ENCODE measurements at places on chromosomes 13 and 19.

DNA sequence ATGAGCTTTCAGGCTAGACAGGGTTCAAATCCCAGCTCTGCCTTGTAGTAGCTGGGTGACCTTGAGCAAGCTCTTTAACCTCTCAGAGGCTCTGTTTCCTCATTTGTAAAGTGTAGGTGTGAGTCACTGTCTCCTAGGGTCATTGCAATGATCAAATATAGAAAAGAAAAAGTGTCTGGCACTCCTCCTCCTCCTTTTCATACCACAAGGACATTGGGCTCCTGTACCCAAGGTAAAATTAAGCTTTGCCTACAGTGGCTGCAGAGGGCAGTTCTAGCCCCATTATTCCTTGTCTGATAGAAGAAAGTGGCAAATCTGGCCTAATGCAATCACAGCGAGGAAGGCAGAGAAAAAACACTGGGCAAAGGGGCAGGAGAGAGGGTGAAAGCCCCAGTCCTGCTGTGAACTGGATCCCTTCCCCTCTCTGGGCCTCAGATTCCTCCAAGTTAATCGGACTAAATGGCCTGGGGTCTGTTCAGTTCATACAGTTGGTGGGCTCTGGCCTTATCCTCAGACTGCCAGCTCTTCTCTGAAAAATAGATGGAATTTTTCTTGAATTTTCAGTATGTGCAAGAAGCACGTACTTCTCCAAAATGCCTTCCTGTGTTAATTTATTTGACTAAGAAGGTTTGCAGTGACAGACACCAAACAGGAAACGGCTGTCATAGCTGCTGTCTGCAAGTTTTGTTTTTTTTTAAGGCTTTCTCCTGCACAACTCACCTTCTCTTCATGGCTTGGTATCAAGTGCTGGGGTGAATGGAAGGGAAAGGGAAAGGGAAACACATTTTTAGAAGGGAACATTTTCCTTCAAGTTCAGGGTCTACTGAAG is 35.3 kb downstream of the RGCC start:
- no peak for DNase-seq

GRCh38 chr19:46660008-46660517 is 919 bp downstream of the DACT3 start:
- DNase-seq: no peak

- no peak for DNase-seq
These were observed 578.2 kb upstream of the SLITRK6 start for GRCh38 chr13:86377451-86377850.

DNA sequence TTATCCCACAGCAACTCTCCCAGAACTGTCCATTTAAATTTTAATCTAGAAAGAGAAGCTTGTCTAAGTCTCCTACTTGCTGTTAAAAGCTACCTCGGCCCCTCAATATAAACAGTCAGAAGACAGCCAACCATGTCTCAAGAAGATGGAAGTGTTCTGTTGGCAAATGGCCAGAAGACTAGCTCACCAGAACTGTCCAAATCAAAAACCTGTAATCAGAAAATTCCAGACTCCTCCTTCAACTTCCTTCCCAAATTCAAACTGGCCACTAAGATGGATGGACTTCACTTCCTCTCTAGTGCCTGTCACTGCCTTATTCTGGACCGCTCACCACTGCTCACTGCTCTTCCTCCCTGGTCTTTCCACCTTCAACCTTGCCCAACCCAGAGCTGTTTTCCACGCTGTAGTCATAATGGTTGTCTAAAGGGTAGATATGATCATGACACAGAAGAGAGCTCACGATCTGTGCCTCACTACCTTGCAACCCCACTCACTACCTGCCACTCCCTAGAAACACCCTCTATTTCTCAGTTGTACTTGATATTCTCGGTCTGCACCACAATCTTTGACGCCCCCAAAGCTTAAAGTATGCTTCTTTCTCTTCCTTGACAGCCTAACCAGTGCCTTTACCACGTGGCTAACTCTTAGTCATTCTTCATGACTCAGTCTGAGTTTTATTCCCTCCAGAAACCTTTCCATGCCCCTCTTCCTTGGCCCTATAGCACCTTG is 9.2 kb downstream of the FGF14 start:
- no peak for DNase-seq

DNA sequence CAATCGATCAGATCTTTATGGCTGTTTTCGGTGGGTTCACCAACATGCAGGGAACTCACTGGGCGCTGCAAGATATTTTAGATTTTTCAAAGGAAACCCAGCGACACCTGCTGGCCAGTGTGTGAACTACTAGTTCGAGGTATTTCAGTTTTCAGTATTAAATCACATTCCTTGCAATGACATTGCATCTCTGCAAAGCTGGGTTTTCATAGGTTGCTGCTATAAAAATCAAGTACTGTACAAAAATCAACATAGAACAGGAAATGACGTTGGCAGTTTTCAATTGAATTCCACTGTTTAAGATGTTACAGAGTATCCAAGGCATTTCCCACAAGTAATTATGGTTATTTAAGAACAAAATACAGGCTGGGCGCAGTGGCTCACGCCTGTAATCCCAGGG is 17.6 kb downstream of the LIG1 start:
- DNase-seq: peak; percentile 6

DNA sequence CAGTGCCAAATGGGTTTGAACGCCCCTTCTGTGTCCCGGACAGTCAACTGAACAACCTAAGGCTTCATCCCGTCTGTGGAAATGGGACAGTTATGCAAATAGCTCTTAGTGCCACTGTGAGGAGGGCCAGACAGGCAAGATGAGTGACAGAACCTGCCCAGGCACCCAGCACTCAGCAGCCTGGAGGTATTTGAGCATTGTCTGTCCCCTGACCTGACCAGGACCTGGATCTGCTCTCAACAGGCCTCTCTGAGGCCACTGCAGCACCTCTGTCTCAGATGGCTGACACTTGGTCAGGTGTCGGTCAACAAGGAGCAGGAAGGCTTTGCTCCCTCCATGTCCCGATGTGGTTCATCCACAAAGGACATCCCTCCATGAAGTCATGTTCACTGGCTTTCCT is 67.9 kb downstream of the CCDC70 start:
- no peak for DNase-seq

- no peak for DNase-seq
These were observed 726.0 kb downstream of the UQCRFS1 start for GRCh38 chr19:28486926-28487325.

DNA sequence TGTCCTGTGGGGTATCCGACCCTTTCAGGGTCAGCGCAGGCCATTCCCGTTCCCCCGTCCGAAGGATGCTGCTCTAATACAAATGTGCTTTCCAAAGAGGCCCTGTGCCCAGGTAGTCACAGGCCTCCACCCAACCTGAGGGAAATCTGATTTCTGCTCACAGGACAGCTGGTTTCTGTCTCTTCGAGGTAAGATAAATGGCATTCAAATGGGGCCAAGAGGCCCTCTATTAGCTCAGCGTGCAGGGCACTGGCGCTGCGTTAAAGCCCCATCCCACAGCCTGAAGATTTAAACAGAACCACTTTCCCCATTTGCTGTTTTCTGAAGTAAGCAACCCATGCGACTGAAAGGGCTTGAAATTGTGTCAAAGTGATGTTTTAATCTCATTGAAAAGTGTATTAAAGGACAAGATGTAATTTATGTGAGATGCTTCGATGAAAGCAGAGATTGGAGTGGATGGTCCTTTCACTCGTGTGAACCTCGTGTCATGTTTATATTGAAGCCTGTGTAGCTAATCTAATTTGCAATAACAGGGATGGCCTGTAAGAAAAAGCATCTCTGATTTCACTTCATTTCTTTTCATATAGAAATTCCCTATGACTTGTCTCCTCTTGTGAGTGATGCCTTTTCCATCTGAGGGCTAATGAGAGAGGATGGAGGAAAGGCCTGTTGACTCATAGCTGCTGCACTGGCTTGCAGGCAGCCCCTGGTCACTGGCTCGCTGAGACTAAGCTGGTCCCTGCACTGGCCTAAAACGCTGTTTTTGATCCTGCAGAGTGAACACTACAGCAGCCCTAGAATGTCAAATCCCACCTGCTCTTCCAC is 7.3 kb upstream of the SOX1 start:
- no peak for DNase-seq

GRCh38 chr13:73368608-73369007 is 309.8 kb downstream of the KLF5 start:
- DNase-seq: no peak

DNA sequence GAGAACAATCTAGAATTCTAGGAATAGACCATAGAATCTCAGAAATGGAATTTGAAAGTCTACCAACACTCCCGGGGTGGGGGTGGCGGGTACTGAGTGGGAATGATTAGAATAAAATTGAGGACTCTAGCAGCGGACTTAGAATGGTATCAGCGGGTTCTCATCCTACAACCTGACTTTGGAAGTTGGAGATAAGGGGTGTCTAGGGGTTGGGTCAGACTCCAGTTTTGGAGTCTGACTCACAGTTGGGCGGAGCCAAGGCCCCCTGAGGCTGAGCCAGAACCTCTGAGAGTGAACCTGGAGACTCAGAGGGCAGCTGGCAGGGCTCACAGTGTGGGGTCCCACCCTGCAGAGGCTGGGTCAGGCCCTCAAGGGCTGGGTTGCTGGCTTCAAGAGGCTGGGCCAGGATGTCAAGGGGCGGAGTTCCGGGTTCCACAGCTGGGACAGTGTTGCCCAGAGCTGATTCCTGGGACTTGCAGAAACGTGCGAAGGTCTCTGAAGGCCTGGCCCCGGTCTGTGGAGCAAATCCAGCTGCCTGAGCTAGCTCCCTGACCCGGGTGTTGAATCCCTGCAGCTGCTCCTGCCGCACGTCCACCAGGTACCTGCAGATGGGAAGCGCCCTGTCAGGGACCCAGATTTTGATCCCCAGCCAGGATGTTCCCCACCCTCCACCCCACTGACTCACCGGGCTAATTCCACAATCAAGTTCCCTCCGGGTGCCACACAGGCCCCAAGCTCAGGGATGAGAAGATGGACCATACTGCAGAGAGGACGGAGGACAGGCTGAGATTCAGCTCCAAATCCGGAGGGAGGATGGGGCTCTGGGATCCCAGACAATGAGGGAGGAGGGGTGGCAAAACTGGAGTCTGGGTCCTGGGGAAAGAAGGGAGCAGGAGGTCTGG is 1.6 kb upstream of the TNNI3 start:
- no peak for DNase-seq

GRCh38 chr13:84925443-84925842 is 873.8 kb downstream of the SLITRK6 start:
- no peak for DNase-seq

DNA sequence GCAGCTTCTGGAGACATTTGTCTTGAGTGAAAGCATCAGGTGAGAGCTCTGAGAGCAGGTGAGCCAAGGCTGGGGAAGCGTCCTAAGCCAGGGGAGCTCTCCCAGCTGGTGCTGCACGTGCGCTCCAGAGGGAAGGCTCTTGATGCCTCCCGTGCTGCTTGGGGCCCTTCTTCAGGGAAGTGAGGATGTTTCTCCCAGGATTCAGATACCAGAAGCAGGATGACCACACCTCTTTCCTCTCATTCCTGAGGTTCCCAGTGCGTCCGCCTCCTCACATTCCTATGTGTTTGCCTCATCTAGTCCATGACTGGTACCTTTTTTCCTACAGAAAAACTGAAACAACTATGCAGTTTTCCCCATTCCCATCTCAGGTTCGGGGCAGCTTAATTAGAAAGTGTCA is 231.0 kb upstream of the IRS2 start:
- DNase-seq: peak; percentile 65

DNA sequence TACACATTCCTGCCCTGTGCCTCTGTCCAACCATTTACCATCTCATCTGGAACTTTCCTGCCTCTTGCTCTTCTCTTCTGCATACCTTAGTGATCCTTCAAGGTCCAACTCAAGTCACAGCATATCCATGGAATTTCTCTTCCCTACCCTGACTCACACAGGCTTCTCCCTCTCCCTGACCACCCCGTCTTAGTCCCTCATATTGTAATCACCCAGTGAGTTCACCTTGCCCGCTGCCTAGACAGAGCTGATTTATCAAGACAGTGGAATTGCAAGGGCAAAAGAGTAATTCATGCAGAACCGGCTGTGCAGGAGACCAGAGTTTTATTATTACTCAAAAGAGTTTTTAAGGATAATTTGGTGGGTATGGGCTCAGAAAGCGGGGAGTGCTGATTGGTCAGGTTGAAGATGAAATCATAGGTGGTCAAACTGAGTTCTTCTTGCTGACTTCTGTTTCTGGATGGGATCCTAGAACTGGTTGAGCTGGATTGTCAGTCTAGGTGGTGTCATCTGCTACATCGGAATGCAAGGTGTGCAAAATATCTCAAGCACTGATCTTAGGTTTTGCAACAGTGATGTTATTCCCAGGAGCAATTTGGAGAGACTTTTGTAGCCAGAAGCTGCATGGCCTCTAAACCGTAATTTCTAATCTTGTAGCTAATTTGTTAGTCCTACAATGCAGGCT is 67.2 kb downstream of the HSPH1 start:
- no peak for DNase-seq

DNA sequence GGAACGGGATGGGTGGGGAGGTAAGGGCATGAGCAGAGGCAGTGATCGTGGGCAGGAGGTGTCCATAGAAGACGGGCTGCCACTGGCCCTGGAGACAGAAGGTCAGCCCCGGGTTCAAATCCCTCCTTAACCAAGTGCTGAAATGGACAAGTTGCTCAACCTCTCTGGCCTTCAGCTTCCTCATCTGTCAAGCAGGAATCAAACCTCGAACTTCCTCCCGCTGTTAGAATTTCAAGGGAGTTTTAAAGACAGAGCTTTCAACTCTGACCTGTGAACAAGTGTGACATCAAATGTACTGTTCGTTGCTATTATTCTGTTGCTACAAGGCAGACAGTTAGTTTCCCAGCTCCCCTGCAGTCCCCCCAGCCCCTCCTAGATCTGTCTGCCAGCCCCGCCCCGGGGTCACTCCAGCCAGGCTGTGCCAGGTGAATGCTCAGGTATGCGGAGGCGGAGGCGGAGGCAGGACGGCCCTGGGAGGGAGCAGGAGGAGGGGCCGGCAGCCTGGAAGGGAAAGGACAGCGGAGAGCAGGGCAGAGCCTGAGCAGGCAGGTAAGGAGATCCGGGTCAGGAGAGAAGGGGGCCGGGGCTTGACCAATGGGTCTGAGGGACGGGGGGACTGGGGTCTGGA is at the start of gene EPS8L1:
Gene EPS8L1, plus strand, starts transcription at position 499 of the 628 bp plus-strand sequence. CDS start 576 bp downstream, outside the sequence.
- DNase-seq: no peak

- DNase-seq: no peak
These were observed 4.2 kb downstream of the NCLN start for GRCh38 chr19:3189702-3190469.

GRCh38 chr13:64867856-64868255 is 2362.3 kb downstream of the PCDH9 start:
- no peak for DNase-seq

DNA sequence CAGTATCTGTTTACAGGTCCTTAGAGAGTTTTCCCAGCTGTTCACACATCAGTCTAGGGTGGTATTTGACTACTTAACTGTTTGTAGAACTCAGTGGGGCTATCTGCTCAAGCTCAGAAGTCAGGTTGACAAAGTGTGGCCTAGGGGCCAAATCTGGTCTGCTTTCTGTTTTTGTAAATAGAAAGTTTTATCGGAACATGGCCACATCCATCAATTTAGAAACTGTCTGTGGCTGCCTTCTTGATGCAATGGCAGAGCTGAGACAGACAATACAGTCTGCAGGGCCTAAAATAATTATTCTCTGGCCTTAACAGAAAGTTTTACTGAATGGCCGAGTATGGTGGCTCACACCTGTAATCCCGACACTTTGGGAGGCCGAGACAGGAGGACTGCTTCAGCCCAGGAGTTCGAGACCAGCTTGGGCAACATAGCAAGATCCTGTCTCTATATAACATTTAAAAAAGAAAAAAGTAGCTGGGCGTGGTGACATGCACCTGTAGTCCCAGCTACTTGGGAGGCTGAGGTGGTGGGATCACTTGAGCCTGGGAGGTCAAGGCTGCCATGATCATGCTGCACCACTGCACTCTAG is 2.4 kb downstream of the SMG9 start:
- no peak for DNase-seq
